ENCODE measurements at places on chromosomes 12 and 14.

- no peak for DNase-seq
Observed at GRCh38 chr14:73761618-73762355, 47.6 kb upstream of the PNMA1 start.

DNA sequence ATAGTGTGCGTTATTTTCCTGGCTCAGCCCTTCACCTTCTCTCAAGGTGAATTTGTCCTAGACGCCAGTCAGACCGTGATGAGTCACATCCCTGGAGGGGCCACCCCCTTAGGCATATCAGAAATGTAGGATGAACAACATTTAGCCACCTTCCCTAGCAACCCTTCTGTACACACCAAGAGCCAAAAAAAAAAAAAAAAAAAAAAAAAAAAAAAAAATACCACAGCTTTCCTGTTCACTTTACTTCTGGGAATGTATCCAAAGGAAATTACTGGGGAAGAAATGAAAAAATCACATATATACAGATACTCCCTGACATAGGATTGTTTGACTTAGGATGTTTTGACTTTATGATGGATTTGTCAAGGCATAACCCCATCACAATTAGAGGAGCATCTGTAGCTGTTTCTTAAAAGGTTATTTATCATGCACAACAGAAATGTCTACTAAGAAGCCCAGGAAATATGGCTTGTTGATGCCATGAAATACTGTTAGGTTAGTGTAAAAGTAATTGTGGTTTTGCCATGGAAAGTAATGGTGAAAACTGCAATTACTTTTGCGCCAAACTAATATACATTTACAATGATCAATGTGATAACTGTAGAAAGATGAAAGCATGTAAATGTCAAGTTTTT is 68.2 kb upstream of the BDKRB2 start:
- no peak for DNase-seq

DNA sequence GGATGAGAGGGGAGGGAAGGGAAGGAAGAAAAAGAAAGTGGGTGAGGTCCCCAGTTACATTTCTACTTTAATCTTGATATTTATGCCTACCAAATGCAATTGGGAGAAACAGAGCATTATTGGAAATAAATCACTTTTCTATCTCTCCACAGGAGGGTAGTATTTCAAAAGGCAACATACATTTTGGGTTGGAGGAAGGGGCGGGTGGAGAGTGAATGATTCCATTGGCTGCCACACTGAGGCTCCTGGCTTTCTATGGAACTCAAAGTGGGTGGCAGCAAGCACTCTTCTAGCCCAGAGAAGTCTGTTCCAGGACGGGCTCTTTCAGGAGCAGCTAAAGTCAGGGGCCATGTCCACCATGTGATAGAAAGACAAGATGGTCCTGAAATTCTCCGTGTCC is 441.3 kb downstream of the DAD1 start:
- DNase-seq, result no peak

- DNase-seq, result no peak
Observed at GRCh38 chr14:102659797-102660196, 67.3 kb downstream of the RCOR1 start.

DNA sequence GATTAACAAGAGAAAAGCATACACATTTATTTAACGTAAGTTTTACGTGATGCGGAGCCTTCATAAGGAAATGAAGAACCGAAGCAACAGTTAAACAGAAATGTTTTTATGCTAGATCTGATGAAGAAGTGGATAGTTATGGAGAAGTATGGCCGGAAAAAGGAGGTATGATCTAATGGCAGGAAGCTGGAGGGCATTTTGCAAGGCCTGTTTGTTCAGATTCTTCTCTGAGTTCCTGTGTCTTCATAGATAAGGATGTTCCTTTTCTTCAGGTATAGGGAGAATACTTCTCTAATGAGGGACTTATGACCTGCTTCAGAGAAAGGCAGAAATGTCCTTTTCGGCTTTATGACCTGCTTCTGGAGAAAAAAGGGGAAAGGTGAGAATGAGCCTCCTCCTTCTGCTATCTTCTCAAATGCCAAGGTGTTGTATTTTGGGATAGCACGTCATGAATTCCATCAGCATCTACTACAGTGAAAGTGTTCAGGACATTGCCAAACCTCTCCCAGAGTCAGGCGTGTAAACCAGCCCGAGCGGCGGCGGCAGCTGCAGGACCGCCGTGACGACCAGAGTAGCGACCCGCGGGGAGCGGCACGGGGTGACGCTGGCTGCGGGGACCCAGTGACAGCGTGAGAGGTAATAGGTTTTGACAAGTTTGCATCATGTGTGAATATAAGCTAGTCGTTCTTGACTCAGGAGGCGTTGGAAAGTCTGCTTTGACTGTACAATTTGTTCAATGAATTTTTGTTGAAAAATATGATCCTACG is 33.7 kb upstream of the SGPP1 start:
- no peak for DNase-seq

DNA sequence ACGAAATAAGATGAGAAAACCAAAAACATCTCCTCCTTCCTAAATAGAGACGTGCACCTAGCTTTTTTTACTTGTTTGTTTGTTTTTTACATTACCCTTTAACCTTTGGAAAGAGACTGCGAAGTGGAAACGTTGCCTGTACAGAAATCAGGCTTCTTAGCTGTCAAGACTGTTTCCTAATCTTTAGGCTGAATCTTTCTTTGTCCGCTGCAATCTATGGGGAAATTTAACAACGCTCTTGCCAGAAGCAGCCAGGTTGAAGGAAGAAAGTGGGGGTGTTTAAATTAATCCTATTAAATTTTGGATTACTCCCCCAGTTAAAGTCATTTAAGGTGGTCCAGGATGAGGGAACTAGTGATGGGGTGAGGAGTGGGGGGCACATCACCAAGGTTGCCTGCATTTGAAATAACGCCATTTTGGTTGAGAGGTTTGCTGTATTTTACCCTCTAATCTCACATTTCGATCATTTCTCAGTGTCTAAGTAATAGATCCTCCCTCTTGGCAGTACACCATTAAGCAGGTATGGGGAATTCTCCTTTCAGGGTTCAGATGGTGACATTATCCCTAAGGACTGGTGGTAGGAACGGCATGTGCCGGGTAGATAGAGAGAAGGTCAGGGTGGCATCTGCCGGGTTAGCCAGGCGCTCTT is 2.6 kb downstream of the FLRT2 start:
- no peak for DNase-seq

- no peak for DNase-seq
Observed at GRCh38 chr12:124792961-124793441, 70.7 kb downstream of the SCARB1 start.
